ENCODE measurements at places on chromosomes 4 and X.

DNA sequence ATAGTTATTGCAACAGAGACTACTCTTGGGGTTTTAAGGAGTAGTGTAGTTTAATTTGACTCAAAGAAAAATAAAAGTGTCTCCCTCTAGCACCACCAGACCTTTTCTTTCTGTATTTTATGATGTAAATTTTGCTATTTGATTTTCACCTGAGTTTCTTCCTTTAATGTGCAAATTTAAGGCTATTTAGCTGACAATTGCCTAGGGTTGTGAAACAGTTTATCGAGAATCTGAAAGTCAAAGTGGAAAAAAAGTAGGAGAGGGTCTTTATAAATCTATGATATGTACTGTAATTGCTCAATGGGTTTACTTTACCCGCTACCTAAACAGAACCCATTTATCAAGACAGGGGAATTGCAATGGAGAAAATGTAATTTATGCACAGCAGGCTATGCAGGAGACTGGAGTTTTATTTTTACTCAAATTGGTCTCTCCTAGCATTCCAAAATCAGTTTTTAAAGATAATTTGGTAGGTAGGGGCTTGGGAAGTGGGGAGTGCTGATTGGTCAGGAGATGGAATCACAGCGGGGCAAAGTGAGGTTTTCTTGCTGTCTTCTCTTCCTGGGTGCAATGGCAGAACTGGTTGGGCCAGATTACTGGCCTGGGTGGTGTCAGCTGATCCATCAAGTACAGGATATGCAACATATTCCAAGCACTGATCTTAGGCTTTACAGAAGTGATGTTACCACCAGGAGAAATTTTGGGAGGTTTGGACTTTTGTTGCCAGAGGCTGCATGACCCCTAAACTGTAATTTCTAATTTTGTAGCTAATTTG is 228.6 kb upstream of the TACR3 start:
- DNase-seq, result no peak

- no peak for DNase-seq
Measured at GRCh38 chr4:140135529-140136088, 18.4 kb downstream of the MAML3 start.

- no peak for DNase-seq
Measured at GRCh38 chr4:168634276-168634802, 137.5 kb downstream of the PALLD start.

GRCh38 chr4:131419147-131419546 is 1729.9 kb upstream of the PCDH10 start:
- DNase-seq, result no peak

DNA sequence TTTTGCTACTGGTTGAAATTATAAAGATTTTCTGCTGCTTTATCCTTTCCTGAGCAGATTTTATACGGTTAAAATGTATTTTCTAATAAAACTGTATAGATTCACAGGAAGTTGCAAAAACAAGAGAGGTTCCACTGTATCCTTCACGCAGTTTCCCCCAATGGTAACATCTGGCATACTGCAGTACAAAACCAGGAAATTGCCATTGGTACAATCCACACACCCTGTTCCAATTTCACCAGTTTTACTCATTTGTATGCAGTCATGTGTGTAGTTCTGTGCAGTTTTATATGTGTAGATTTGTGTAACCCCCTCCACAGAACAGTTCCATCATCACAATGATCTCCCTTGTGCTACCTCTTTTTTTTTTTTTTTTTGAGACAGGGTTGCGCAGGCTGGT is 20.0 kb downstream of the DDX3X start:
- no peak for DNase-seq

- no peak for DNase-seq
Measured at GRCh38 chr4:169098969-169099690, 89.1 kb upstream of the CBR4 start.

DNA sequence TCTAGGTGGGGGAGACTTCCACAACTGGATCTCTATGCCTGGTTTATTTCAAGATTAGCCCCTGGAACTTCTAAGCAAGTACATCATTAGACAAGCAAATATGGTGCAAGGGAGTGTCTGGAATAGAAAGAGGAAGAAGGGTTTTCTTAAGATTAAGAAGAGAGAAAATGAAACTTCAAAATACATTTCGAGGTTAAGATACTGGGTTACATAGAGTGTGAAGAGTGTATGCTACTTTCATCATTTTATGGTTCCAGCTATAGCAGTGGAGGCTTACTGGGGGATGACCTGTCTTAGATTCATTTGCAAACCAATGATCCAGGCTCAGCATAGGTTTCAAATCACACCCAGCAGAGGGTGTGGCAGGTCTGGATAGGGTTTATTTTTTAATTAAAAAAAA is 144.4 kb upstream of the GATB start:
- DNase-seq, result no peak

DNA sequence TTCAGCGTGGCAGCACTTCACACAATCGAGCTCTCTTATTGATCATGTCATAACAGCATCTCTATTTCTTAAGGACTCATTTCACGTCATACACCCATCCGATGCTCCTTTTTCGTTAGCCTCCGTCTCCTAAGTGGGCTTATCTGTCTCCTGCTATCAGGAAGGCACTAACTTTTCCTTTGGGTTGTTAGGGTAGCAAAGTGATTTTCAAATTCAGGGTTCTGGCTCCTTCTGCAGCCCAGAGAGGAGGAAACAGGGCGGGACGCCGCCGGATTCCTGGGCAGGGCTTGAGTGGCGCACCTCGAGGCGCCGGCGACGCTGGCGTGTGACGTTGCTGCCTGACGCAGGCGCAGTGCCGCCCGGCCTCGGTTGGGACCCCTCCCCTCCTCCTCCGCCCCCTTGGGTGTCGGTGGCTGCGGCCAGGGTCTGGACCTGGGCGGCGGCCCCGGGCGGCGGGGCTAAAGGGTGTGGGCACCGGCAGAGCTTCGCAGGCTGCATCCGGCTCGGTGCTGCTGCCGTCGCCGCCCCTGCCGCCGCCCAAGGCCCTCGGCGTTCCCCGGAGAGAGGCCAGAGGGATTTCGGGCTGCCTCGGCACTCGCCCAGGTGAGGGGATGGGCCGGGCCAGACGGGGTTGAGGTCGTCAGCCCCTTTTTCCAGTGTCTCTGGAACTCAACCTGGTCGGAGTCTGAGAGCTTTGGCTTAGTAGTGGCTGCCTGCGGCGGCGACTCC is at the start of gene BLTP1:
TSS of gene BLTP1 (plus strand) at position 350 of the 729 bp plus-strand sequence. CDS start 18,317 bp downstream, outside the sequence.
- peak; percentile 90 for DNase-seq

DNA sequence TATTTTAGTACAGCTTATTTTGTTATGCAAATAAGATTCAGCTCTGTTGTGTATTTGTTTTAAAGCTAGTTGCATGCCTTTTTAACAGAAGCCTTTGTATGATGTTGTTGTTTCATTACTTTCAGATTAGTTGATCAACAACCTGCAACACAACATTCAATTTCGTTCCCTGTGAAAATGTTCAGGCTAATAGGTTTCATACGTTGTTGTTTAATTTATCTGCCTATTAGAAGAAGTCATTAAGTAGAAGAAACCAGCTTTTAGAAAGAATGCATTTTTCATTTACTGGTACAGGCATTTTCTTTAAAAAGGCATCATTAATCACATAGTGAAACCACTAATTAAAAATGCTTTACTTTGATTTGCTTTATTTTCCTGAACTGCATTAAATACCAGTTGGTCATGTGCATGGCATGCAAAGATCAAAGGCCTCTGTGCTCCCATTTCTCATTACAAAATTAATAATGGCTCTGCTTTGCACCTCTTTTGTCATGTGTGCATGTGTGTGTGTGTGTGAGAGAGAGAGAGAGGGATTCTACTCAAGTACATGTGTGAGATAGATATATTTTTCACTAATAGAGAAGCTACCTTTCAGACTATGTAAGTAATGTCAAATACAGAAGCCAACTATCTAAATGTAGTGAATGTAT is 29.2 kb upstream of the CTSO start:
- no peak for DNase-seq

- DNase-seq, result peak; percentile 63
Measured at GRCh38 chr4:113406723-113407016, 354.9 kb downstream of the CAMK2D start.

GRCh38 chrX:44344687-44345086 is 1.2 kb upstream of the EFHC2 start:
- DNase-seq, result no peak

- DNase-seq, result peak; percentile 91
Measured at GRCh38 chr4:159487284-159487747, 384.4 kb downstream of the RAPGEF2 start.

- DNase-seq, result no peak
Measured at GRCh38 chr4:159447296-159447695, 344.4 kb downstream of the RAPGEF2 start.

GRCh38 chr4:156976147-156976546 is 4.5 kb upstream of the PDGFC start:
- DNase-seq, result no peak

- no peak for DNase-seq
Measured at GRCh38 chr4:60432911-60433310, 767.2 kb upstream of the ADGRL3 start.

- no peak for DNase-seq
Measured at GRCh38 chr4:62460329-62460728, 1260.2 kb downstream of the ADGRL3 start.

GRCh38 chr4:165668694-165669093 is 204.3 kb upstream of the TLL1 start:
- DNase-seq, result no peak

DNA sequence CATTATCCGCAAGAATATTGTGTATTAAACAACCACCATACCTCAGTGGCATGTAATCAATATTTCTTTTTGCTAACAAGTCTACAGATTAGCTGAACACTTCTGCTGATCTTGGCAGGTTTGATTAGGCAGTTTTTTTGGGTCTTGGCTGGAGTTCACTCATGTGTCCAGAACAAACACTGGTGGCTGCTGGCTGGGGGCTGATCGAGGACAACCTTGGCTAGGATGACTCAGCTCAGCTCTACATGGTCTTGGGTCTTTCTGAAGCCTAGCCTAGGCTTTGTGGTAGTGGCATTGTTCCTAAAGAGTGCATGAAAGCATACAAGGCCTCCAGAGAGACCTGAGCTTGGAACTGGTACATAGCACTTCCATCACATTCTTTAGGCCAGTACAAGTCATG is 41.1 kb downstream of the PPEF1 start:
- DNase-seq, result no peak

DNA sequence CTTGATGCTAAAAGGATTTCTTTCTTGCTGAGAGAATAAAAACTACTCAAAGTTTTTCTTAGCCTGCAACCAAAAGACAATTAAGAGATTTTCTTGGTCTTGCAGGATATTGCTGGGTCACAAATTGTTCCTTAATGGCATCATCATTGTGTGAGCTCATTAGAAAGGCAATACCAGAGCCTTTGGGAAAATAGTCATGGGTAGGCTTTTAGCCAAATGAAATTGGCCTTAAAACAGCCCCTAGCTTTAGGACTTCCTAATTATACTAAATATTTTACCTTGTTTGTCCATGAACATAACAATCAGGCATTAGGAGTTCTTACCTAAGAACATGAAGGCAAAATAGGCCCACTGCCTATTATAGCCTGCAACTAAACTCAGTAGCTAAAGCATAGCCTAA is 10.4 kb upstream of the FAM13A start:
- peak; percentile 75 for DNase-seq

DNA sequence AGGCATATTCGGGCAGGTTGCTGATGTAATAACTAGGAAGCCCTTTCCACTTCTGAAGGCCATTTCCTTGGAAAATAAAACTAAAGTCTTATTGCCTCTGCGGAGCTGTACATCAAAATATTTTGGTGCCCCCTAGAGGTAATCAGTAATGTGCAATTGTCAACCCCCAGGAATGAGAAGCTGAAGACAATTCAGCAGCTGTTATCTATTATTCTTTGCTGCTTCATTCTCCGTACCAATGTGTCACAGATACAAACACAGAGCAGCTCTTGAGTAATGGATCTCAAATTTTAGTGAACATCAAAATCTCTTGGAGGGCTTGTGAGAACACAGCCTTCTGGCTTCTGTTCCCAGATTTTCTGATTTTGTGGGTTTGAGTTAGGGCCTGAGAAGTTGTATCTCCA is 3.5 kb upstream of the SLIT2 start:
- peak; percentile 44 for DNase-seq

DNA sequence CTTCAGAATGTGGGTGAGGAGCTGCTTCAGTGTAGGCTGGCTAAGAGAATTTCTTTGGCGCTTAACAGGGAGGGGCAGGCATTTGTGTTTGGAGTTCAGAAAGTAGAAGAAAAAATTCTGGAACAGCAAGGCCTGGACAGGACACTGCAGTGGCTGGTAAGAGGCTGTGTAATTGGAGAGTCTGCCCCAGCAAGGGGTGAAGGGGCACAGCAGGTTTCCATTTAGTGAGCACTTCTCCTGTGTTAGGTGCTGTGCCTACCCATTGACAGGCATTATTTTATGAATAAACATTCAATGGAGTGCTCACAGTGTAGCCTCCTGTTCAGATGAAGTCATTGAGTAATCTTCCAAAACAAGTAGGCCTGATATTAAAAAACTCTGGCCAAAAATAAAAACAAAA is 10.7 kb upstream of the CPE start:
- DNase-seq, result no peak

DNA sequence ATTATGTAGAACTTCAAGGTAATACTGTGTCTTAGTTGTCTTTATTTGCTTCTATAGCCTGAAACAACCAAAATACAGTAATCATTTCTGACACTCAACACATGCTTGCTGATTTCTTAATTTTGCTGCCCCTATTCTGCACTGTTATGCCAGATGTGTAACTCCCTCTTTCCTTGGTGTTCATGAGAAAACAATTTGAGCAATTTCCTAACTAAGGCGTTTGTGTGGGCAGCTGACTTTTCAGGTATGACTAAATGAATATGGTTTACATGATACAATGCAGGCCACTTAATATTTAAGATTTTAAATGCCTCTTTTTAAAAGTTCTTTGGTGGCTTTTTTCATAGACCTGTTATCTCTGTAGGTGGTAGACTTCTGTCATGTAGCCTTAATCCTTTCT is 46.1 kb upstream of the CENPE start:
- DNase-seq, result no peak

DNA sequence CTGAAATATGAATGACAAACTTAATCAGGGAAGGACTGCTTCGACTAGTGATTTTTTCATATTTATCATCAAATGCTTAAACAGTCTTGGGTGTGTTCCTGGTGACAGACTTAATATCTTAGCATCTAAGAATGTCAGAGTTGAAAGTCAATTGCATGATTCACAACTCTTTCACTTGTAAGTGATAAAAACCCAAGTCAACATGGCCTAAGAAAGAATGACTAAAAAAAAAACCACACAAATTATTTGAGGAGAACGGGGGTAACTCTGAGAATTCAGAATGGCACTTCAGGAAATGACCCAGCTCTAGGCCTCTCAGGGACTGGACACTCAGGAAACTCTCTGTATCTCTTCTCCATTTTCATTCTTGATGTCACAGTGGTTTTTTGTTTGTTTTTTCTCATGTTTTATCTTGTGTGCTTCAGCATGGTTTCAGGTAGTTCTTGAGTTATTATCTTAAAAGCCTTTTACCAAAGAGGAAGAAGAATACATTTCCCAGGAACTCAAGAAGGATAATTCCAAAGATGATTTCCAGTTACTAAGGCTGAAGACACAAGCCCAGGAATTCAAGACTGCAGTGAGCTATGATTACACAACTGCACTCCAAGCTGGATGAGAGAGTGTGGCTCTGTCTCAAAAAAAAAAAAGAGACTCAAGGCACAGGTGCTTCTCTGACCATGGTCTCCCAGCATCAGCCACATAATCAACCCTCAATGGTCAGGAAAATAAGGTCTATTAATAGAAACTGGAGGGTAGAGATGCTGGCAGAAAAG is 1697.8 kb upstream of the IGFBP7 start:
- no peak for DNase-seq

GRCh38 chr4:37561196-37561802 is 124.9 kb downstream of the RELL1 start:
- DNase-seq, result no peak

GRCh38 chr4:184487503-184487902 is 13.2 kb upstream of the IRF2 start:
- no peak for DNase-seq
